Activated T-cell treated with anti-CD3 and anti-CD28 coated beads for 1 hour (primary cell): ENCODE measurements at places on chromosomes 6 and 20.
A peak's percentile ranks its signal among the peaks of the same experiment; 100 is the strongest.

GRCh38 chr20:11447371-11448100 is 470.2 kb upstream of the BTBD3 start:
- DNase-seq = no peak

DNA sequence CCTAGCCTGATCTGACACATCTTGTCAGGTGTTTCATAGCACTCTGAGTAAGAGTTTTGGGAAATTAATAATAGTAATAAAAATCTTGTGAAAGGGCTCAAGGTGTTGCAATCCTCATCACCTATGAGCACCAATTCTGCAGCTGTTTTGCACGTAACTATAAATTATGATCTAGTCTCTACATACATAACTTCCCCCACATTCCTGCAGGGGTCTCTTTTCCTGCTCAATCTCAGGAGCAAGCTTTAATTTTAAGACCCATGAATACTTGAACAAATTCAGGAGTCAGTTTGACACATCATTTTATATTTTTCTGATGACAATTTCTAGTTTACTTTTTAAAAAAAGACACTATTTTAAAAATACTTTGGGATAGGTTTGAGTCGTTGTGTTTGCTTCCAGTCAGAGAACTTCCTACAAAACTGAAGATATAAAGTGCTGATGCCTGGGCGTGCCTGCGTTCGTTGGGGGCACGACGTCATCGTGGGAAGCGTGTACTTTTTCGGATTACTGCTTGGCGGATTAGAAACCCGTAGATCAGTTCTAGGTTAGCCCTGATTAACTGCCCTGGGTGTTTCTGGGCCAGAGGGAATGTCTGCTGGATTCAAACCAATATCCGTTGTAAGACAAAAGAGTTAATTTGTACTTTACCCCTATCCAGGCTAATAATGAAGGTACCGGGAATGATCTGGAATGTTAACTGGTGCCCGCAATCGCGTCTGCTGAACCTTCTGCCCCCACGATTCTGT is 1.0 kb upstream of the E2F3 start:
- DNase-seq = no peak

DNA sequence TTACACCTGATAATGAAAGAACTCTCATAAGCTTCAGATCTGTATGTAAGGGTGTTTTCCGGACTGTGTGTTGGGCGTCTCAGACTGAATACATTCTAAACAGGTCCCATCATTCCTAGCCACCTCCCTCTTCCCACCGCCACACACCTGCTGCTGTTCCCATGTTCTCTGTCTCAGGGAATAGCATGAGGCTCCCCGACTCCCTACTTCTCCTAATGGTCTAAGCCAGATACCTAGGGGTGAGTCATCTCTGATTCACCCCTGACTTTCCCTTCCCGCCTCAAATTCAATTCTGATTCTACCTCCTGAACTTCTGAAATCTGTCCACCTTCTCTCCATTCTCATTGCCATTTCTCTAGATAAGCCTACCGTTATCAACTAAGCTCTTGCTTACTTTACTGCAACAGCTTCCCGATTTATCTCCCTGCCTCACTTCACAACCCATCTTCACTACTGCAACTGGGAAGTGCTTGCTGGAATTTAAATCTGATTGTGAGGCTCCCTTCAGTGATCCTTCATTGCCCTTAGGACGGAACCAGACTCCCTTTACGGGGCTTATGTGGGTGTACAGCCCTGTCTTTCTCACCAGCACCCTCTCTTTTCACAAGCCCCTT is 1.6 kb downstream of the TMEM14A start:
- DNase-seq = no peak

GRCh38 chr20:62470459-62470858 is 5.3 kb downstream of the GATA5 start:
- DNase-seq = no peak

DNA sequence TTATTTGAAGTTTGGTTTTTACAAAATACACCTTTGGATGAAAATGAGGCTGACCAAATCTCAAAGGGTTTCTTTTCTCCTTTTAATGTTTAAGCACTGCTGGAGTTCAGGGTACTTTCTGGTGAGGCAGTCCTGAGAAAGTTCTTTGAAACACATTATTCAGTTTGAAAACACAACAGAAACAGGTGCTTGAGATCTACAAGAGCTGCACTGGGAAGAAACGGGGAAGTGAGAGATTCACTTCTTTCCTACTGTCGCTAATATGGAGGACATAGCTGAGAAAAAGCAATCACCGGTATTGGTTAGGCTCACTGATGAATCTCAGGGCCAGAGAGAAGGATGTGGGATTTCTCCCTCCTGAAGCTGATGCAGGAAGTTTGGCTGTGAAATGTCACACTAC is 22.9 kb upstream of the TMEM170B start:
- DNase-seq = no peak

- DNase-seq = no peak
Measured at GRCh38 chr6:54112151-54112650, 958 bp downstream of the MLIP start.

DNA sequence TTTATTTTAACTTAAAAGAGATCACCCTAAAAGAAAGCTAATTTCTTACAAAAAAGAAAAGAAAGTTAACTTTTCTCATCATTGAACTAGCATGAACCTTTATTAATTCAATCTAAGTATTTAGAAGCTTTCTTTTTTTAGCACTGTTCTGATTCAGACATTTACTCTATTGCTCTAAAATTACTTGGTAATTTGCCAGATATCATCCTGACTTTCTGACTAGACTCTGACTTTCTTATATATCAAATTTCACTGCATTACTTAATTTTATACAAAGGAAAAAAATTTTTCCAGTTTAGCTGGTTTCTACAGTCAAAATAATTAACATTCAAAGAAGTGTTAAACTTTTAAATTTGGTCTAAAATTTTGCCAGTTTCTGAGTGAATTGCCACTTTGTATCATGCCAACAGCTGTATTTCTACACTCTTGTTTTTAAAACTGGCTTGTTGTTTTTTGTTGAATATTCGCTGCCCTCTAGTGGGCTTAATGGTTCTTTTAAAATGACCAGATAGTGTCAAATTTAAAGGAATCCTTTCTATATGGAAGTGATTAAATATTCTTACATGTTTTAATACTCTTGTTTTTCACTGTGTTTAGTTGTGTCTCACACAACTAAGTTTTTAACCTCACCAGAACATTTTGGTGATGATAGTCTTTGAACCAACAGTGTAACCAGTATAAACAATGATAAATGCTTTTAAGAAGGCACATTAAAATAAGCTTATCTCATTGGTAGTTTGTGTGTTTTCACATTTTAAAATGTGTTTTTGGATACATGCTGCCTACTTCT is 102.0 kb downstream of the POPDC3 start:
- DNase-seq = no peak

GRCh38 chr6:151482290-151482689 is 11.5 kb upstream of the CCDC170 start:
- no peak for DNase-seq

- no peak for DNase-seq
Measured at GRCh38 chr6:111631018-111631417, 25.3 kb upstream of the TRAF3IP2 start.

DNA sequence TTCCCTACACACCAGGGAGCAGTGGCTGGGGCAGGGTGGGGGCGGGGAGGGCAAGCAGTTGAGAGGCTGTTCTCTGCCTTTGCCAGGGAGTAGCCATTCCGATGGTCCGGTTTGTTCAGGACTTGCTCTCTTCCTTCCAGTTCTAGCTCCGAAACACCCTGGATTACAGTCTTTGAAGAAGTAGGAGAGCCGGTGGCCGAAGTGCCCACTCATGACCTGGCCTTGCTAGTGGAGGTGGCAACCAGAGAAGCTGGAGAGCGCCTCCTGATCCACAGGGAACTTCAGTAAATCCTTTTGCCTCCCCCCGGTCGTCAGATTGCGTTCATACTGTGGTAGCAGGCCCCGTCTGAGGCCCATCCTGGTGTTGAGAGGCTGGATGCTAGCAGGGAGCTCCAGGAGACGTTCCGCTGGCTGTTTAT is 92.8 kb downstream of the ARID1B start:
- DNase-seq = no peak

DNA sequence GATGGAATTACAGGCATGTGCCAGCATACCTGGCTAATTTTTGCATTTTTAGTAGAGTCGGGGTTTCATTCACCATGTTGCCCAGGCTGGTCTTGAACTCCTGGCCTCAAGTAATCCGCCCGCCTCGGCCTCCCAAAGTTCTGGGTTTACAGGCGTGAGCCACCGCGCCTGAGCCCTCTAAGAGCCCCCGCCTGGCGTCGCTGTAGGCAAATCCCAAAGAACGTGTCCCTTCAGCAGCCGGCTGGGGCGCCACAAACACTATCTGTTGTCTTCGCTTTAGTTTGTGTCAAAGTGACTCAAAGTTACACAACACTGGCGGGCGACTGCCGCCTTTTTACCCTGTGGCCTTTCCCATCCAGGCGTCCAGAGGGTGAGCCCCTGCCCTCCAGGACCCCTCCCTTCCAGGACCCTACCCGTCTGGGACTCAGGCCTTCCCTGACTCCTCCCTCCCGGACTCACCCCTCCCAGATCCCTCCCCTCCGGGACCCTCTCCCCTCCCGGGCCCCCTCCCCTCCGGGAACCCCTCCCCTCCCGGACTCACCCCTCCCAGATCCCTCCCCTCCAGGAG is 940 bp upstream of the ADRM1 start:
- DNase-seq = peak; percentile 75

- DNase-seq = peak; percentile 27
Measured at GRCh38 chr6:33914645-33915044, 110.8 kb upstream of the MLN start.

DNA sequence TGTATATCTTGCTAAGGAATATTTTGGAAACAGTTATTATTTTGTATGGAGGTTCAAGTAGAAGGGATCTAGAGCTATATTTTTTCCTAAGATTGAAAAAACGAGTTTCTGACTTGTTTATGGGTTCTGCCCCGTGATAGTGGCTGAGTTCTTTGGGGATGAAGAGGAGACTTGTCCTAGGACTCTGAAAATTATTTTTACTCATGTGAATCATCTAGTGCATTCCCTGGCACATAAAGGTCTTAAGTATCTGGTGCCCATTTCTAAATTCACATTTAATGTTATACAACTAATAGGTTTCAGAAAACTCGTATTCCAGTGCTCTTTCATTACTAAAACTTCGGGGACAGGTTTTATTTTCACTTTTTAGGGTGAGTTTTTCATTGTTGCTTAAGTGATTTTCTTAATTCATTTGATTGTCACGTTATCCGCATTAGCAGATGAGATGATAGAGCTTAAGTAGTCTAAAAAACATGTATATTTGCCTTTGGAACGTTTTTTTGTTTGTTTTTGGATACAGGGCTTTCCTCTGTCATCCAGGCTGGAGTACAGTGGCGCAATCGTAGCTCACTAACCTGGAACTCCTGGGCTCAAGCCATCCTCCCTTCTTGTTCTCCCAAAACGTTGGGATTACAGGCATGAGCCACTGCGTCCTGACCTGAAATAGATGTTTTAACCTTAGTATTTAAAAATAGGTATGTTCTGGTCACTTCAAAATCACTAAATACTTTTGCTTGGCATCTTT is 2.1 kb downstream of the NFYA start:
- DNase-seq = no peak

GRCh38 chr6:36109092-36109491 is 21.2 kb upstream of the MAPK13 start:
- DNase-seq = no peak

DNA sequence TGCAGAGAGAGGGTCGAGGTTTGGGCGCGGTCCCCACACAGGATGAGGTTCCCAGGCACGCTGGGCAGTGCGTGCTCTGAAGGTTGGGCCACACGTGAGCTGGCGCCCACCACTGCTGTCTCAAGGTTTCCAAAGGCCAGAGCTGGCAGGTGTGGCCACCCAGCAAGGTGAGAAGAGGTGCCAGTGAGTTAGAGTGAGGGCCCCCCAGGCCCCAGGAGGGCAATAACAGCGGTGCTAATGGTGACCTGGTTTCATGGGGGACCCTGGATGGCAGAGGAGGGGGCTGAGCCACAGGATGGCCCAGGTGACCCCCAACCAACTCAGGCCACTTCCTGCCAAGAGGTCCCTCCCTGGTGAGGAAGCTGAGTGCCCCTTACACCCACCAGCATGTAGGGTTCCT is 185.0 kb downstream of the TAF4 start:
- no peak for DNase-seq

GRCh38 chr6:5506149-5506548 is 244.8 kb downstream of the FARS2 start:
- no peak for DNase-seq

GRCh38 chr6:149108749-149109100 is 208.8 kb upstream of the TAB2 start:
- DNase-seq = no peak

DNA sequence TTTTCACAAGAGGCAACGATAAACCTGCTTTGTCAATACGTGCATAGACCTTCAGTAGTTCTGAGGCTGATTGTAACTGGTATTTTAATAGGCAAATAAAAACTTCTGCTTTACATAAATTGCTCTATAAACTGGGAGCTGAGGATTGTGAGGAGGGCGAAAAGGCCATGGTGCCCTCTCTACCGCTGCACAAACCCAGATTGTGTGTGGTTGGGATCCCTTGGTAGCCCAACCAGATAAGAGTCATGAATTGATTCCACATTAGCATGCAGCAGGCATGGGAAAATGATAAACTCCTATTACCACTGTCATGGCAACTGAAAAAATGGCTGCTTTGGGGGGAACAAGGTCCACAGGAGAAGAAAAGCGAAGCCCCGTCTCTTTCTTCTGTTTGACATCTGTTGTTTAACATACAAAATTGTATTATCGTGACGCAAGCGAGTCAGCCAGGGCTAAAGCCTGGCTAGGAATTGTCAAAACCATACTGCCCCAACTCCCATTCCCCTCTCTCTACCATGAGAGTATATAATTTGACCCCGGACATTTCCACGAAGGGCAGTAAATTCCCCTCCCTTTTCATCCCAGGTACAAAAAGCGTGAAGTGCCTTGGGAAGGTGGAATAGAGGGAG is 157.8 kb upstream of the SALL4 start:
- DNase-seq = no peak

- no peak for DNase-seq
Measured at GRCh38 chr20:46624946-46625345, 26.3 kb downstream of the SLC13A3 start.

DNA sequence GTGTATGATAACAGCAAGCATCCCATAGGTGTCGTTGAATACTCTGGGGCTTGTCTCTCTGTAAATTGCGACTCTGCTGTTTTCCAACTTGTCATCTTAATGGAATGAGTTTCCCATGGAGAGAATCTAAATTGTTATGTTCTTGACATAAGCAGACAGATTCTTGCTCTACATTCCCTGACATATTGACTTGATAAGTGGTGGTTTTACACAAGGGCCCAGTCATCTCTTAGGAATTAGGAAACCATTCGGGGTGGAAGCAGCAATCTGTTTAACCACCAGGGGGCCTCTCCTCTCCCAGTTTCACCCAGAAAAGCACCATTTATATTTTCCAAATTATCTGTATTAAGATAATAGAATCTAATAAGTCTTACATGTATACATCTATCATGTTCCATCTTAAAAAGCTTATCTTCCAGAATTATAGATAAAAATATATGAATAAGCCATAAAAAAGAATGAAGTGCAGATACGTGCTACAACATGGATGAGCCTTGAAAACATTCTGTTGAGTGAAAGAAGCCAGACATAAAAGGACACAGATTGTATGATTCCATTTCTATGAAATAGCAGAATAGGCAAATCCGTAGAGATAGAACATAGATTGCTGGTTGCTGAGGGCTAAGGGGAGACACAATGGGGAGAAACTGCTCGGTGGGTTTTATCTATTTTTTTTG is 23.1 kb upstream of the MROH8 start:
- no peak for DNase-seq
